Activated CD4-positive, alpha-beta T cell treated with anti-CD3 and anti-CD28 coated beads for 1 hour (primary cell): ENCODE measurements at places on chromosomes 4 and X.

DNA sequence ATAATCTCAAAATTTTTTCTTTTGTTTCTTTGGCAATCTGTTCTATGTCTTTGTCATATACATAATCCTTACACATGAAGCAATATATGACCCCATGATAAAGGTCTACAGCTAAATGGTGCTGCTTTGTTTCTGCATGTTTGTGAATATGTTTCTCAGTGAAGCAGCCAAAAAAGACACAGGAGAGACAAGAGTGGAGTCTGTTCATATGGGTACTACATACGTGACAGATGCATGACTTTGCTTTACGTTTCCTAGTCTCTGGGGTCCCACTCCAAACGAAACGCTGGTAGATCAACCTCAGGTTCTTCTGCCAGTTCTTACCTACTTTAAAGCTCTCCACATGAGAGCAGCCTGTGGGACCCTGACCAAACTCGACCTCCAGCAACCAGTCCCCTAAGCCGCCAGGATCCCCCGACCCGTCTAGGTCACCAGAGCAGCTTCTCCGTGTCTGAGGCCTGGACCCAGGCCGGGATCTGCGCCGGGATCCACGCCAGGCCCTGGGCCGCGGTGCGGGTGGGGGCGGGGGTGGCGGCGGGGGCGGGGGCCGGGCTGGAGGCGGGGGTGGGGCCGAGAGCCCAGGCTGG, 1.5 kb downstream of the USP51 start:
- no peak for DNase-seq

DNA sequence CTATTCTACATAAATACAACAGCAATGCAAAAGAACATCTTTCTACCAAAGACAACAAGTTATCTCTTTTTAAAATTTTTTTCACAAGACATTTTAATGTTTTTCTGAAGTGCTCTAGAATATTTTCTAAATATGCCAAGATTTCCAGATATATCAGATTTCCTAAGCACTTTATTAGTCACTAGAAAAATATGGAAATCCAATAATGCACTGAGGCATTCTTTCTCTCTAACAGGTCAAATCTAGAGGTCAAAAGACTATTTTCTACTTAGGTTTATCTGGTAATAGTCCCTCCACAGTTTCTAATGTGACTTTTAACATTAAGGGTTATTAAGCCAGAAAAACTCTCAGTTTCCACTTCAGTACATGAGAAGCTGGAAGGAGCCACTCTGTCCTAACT, 1041.2 kb upstream of the INTU start:
- DNase-seq = no peak

DNA sequence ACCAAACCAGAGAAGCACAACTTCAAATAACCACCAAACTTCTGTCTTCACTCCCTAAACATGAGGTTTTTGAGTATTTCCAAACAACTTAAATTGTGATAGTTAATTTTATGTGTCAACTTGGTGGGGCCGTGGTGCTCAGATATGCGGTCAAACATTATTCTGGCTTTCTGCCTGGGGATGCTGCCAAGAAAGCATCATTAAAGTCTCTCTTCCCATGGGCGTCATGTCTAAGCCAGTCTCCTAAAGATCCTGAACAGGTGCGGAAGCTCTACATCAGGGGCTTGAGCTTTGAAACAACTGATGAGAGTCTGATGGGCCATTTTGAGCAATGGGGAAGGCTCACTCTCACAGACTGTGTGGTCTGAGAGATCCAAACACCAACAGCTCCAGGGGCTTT, 24.1 kb upstream of the SOD3 start:
- DNase-seq = no peak

- no peak for DNase-seq
Observed at GRCh38 chr4:94285666-94286065, 57.0 kb downstream of the HPGDS start.

GRCh38 chr4:8310306-8310705, 40.8 kb downstream of the HTRA3 start:
- DNase-seq = no peak
